Large intestine (tissue), 12 donors: ENCODE measurements at places on chromosomes 12 and 14. TPM values are rescaled to one million over a fixed set of nuclear protein-coding genes. Genes with fewer than 3 reads are reported as not detected.

BHLHE41 gene
- 21.0 TPM for polyA plus RNA-seq

DNA sequence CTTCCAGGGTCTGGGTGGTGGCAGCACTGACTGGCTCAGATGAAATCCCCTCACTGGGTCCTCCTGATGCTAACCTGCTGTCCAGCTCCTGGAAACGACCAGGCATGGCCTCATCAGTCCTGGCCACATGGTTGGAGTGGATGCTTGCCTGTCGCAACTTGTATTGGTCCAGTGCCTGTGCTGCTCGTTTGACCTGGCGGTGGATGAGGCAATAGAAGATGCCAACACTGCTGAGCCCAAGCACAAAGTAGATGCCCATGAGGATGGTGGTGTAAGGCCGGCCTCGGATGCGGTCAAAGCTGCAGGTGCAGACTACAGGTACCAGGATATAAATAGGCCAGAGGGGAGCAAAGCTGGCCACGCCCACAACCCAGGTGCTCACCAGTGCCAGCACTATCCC, 1.2 kb downstream of the GPR84 start:
- no peaks in the 10 kb centered on the region for H3K27me3 ChIP-seq
- no peak for DNase-seq
- no peak overlapping the region for H3K4me3 ChIP-seq
- H3K27ac ChIP-seq: no peak overlapping the region
- peaks cover 15% of the 10 kb centered on the region for H3K4me1 ChIP-seq
- H3K36me3 ChIP-seq: no peaks in the 10 kb centered on the region

GRCh38 chr14:55233591-55233990, 37.6 kb upstream of the FBXO34 start:
- H3K27me3 ChIP-seq: peaks cover 3% of the 10 kb centered on the region
- DNase-seq: no peak
- H3K4me3 ChIP-seq: no peak overlapping the region

- H3K27me3 ChIP-seq: no peaks in the 10 kb centered on the region
- no peak for DNase-seq
- H3K36me3 ChIP-seq: no peaks in the 10 kb centered on the region
- no peaks in the 10 kb centered on the region for H3K4me1 ChIP-seq
Observed at GRCh38 chr12:40313928-40314327, 89.1 kb downstream of the LRRK2 start.

NUP107 gene
- polyA plus RNA-seq: 50.0 TPM

LHX5 gene
- not detected for polyA plus RNA-seq

DNA sequence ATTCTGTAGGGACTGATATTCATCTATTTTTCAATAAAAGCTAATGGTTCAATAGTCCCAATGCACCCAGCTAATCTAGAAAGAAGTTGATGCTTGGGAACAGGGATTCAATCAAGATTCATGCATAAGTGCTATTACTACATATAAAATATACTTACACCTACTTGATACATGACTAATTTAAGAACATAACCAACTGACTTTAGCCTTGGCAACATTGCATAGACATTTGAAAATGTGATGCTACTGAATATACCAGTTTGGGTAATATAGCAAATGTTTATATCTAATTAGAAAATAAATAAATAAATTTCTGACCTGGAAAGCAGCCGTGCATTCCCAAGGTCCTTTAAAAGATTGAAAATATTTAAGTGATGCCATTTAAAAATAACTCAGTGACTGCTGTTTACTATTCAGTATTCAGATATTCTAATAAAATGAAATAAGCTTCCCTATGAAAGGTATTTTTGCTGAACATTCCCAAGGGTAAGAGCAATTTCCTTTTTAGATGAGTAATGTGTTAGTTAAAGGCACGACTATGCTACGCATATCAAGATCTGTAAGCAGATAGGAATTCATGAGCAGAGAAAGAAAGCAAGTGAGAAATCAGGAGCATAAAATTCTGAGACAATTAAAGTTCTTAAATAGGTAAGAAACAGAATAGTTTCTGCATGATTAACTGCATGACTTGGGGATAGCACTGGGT, 160.6 kb upstream of the SYT1 start:
- H3K36me3 ChIP-seq: no peaks in the 10 kb centered on the region
- H3K27ac ChIP-seq: no peak overlapping the region
- no peak for DNase-seq
- no peaks in the 10 kb centered on the region for H3K27me3 ChIP-seq
- H3K4me3 ChIP-seq: no peak overlapping the region
